ENCODE measurements at places on chromosomes 3 and 15.

DNA sequence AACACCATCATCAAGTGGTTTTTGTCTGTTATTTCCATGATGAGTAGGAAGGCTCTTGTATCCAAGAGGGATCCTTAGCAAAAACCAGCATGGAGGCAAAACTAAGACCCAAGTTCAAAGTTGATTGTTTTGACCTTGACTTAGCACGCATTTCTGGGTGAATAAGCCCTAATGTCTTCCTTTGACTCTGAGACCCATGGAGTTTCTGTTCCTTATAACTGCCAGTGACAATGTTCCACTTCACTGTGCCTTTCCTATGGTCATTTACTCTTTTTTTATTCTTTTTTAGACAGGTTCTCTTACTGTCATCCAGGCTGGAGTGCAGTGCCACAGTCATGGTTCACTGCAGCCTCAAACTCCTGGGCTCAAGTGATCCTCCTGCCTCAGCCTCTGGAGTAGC, 118.2 kb upstream of the MRPL3 start:
- DNase-seq: no peak

GRCh38 chr15:76380249-76380648, 43.7 kb downstream of the ISL2 start:
- no peak for DNase-seq

DNA sequence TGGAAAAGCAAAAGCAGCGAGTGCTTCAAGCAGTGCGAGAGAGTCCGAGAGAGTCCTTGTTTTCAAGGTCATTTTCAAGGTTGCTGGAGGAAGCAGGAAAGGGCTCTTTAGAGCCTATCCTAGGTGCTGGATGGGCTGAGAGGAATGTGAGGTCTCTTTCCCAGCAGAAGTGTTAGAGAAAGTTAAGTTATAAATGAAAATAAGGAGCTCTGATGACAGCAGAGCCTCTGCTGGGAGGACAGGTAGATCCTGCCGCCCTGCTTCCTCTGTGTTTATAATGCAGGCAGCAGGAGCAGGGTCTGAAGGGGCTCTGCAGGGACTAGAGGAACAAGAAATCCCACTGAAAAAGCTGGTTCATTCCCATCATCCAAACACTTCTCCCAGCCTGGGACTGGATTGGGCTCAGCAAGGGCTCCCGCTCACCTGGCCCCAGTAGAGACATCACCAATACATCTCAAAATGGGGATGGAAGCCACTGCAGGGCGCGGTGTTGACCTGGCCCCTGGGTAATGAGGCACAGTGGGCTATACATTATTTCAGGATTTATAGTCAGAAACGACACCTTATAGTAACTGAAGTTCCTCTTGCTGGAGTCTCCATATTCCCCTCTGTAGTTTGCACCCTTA, 41.5 kb upstream of the RAB6B start:
- no peak for DNase-seq

DNA sequence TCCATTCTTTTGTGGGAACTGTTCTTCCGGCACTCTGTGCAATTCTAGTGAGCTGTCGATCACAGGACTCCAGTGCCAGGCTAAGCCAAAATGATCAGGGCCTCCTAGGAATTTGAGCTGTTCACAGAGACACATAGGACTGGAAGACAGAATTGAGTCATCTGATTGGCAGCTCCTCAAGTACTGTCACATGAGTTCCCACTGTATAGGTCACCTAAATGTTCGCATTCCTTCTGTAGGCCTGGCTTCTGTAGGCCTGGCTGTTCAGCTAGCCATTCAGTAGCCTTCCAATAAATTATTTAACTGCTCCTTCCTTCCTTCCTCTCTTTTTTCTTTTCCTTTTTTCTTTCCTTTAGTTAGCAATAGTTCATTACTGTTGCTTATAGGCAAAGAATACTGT, 4.3 kb downstream of the PROS1 start:
- no peak for DNase-seq

- no peak for DNase-seq
Observed at GRCh38 chr15:54917312-54917711, 279.4 kb downstream of the RSL24D1 start.

- no peak for DNase-seq
Observed at GRCh38 chr15:68378595-68378994, 53.4 kb downstream of the ITGA11 start.

DNA sequence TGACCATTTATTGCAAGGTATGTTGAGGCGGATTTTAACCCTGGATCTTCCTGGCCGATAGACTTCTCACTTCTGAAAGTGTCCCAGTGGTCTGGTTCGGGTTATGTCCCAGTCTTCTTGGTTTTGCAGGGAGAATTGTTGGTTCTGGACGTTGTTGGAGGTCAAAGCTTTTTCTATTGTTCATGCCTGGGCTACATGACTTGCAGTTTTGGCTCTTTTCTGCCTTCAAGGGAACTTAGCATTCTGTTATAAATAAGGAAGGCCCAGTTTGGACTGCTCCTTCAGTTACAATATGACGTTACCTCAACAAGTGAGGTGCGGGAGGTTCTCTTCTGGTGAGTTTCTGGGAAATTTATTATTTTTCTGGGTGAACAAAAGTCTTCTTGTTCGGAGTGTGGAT, 614.3 kb downstream of the DIPK2A start:
- DNase-seq: no peak

DNA sequence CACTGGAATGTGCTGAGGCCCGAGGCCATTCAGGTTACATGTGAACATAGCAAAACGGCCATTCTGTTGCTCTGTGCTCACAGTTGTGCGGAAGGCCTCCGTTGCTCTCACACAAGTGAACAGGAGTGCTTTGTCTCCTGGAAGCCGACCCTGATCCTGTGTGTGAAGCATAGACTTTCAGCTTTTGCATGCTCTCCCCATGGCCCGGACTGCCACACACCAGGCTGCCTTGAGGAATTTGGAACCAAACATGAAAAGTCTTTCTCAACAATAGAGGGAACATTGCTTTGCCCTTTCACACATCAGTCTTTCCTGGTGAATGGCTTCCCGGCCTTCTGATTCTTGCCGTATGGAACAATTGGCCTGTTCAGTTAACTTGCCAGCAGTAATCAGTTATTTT, 154.8 kb upstream of the LRIG1 start:
- DNase-seq: no peak
